ENCODE measurements at places on chromosomes 2 and 18. TPM values are rescaled to one million over a fixed set of nuclear protein-coding genes. Genes with fewer than 3 reads are reported as not detected.

DNA sequence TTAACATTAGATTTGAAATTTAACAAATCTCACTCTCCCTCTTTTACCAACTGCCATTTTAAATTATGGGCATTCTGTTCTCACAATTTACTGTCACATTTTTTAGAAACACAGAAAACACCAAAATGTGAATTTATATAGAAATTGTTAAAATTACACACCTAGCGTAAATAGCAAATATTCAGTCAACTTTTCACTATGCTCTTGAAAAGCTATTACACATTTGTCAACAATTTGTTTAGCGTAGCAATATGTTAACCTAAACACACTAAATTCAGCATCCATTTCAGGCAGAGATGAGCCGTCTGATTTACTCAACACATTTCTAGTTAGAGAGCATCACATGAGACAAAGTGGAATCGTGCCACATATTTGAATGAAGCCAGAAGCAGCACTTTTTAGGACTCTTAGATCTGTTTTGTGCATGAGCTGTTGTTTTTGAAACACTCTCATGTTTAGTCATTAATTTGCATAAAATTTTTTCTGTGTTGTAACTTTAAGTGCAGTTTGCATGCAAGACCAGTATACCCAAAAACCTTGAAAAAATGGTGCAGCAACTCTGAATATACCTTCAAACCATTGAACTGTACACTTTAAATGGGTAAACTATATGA, 8.2 kb downstream of the TTC32 start:
- no peak for DNase-seq

DNA sequence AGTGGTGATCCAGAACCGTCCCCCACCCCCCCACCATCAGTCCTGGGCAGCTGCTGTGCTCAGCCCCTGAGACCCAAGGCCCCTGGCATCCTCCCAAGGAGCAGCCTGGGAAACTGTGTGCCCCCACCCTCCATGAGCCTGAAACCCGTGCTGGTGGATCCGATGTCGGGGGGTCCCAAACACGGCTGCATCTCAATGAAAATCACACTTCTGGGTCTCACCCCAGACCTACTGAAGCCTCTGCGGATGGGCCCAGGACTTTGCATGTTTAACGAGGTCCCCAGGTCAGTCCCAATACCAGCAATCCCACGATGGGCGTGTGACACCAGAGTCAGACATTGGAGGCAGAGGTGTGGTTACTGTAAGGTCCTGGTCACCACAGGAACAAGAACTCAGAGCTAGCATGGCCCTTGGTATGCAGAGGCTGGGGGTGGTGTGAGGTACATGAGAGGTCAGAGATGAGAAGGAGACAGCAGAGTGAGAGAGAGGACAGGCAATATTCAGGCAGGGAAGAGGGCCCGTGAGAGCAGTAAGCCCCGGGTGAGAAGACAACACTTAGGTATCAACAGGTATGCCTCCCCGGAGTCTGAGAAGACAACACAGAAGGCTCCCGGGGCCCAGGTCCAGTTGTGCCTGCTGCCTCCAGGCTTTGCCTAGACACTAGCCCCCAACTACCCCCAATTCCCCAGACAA, 32.6 kb downstream of the MRPL35 start:
- no peak for DNase-seq

DNA sequence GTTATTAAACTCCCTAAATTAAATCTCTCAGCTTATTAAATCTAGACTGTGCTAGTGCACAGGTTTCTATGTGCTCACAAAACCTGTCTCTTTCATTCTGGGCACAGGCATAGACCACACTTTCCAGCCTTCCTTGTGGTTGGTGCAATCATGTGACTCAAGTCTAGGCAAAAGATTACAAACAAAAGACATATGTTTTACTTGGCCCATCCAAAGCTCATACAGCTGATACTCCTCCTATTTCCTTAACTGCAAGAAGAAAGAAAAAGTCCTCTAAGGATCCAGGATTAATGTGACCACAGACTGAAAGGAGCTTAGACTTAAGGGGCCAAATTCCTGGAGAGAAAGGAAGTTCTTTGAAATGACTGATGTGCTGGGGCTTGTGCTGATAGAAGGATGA, 731.3 kb upstream of the RAB6C start:
- no peak for DNase-seq

GRCh38 chr2:101395545-101396315, 8.4 kb upstream of the CREG2 start:
- no peak for DNase-seq

DNA sequence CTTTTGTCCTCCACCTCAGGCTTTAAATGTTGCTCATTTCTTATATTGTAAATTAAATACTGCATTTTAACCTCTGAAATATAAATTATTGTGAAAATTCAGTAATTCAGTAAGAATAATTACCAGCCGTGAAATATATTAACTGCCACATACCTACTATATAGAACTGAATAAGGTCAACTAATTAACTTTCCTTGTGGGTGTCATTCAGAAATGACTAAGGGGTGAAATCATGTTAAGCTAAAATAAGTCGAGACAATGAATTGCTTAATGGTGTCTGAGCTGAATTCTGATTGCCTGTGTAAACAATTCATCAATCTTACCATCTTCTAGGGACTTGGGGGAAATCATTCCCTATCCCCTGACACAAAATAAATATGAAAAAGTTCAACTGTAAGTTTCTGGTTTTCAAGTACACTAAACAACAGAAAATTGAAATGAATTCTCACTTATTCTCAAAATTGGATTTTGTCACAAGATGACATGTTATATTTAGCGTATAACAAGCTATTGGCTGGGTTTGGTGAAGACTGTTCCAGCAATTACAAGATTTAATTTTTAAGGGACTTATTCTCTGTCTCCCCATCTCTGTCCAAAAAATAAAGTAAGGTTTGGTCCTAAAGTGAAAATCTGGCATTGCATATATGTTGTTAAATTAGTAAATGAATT, 255.1 kb downstream of the METTL4 start:
- no peak for DNase-seq

DNA sequence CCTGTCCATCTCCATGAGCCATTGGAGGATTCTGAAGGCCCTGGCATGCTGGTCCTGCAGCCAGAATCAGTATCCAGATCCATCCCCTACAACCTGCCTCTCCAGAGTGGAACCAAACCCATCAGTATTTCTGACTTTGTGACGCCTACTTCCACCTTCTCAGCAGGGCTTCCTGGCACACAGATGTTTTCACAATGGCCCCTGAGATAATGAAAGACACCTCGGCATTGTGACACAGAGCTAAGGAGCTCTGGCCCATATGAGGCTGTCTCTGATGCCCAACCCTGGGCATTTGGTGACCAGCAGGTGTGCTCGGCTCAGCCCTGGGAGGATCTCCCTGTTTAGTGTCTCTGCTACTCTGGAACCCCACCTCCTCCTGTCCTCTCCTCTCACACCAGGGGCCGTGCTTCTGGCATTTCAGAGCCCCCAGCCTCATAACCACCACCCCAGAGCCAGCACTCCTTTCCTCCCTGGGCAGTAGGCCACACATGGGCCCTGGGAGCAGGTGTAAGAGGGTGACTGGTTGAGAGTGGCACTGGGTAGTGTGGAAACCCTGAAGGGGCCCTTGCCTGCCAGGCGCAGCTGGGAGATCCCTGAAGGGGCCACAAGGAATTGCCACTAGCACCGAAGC, 38.2 kb downstream of the FOSL2 start:
- no peak for DNase-seq

The GALR1 gene
- total RNA-seq = under 0.01 TPM

The IL1R1 gene
- 7.5 TPM for total RNA-seq

The CRACDL gene
- 1.6 TPM for total RNA-seq

All from muscle of leg (tissue), 16 donors.